ENCODE measurements at places on chromosomes 2 and 18.
A peak's percentile ranks its signal among the peaks of the same experiment; 100 is the strongest.

GRCh38 chr18:30081122-30081521 lies 961.4 kb downstream of the DSC3 start:
- DNase-seq, result no peak

- DNase-seq, result no peak
Measured at GRCh38 chr2:211928201-211928600, 610.4 kb downstream of the ERBB4 start.

GRCh38 chr18:30302181-30302580 lies 740.4 kb downstream of the DSC3 start:
- no peak for DNase-seq

- no peak for DNase-seq
Measured at GRCh38 chr2:148936857-148937450, 61.9 kb downstream of the KIF5C start.

DNA sequence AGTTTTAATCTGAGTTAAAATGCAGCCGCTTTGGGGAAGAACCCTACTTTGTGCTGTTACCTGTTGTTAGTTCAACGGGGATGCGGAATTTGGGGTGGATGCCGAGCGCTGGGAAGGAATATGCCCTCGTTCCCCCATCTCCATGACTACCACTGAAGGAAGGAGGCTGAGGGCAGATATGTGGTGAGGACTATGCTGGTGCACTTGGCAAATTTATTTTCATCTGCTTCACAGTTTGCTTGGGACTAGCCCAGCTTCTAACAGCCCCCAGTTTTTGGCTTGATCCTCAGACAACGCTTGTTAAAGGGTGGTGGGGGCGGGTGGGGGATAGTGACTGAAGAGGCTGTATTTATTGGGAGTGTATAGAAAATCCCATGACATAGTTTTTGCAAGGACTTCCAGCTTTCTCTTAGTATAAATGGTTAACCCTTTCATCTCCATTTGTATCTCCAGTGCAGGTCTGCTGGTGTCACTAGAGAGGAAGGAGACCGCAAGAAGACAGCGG lies 100.8 kb downstream of the COLEC12 start:
- no peak for DNase-seq

- peak; percentile 70 for DNase-seq
Measured at GRCh38 chr2:164840930-164841718, 499 bp downstream of the COBLL1 start.

DNA sequence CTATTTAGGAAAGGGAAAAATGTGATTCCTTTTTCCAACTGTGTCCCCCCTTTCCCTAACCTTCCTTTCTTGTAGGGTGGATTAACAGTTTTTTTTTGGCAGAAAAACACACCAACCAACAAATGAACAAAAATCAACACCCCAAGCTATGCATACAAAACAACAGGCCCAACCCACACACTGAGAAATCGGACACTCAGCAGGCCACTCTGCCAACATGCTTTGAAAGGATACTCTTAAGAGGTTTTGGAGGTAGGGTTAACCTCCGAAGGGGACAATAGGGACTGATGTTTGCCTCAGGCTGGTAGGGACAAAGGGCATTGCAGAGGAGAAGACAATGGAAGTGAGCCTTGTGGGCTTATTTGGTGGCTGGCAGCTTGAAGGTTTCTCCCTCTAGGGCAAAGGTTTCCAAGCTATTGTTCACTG lies 33.1 kb upstream of the POLE4 start:
- DNase-seq, result no peak

DNA sequence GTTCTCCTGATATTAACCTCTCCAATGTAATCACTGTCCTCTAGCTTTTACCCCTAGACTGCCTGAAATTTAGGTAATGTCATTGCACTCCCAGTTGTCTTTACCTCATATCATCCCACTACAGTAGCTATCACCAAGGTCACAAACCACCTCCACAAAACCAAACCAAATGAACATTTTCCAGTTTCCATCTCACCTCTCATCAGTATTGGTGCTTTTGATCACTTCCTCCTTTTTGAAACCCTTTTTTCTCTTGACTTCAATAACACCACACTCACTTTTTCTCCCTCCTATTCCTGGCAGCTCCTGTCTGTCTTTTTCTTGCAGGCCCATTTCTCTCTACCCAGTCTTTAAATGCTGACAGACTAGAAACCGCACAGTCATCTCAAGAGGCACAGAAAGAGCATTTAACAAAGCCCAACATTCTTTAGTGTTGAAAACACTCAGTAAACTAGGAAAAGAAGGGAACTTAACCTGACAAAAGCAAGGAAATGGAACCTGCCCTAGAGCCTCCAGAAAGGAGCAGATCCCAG lies 95.9 kb upstream of the SIX2 start:
- peak; percentile 7 for DNase-seq

- peak; percentile 80 for DNase-seq
Measured at GRCh38 chr2:28613633-28614501, 118.0 kb downstream of the PLB1 start.

DNA sequence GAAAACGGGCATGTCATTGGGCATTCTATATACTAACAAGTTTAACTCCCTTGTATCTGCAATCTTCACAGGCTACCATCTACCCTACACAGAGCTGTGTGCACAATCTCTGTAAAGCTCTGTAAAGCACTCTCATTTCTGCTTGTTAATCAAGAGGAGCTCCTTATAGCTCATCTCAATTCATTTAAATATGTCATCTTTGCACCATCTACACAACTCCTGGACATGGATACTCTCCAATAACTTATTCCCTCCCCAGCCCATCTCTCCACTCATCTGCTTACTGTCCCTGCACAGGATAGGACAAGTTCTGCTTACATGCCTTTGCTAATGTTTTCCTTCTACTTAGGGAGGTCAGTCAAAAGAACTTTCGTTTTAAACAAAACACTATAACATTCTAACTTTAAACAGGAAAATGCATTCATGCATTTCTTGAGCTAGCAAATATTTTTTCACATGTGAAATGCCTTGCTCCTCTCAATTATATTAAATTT lies 61.4 kb downstream of the DPP4 start:
- no peak for DNase-seq

GRCh38 chr2:211085056-211085680 lies 528.8 kb downstream of the CPS1 start:
- peak; percentile 44 for DNase-seq

GRCh38 chr2:96108151-96108540 lies 8.2 kb downstream of the ADRA2B start:
- DNase-seq, result no peak

- no peak for DNase-seq
Measured at GRCh38 chr18:11108947-11109346, 40.4 kb downstream of the PIEZO2 start.

DNA sequence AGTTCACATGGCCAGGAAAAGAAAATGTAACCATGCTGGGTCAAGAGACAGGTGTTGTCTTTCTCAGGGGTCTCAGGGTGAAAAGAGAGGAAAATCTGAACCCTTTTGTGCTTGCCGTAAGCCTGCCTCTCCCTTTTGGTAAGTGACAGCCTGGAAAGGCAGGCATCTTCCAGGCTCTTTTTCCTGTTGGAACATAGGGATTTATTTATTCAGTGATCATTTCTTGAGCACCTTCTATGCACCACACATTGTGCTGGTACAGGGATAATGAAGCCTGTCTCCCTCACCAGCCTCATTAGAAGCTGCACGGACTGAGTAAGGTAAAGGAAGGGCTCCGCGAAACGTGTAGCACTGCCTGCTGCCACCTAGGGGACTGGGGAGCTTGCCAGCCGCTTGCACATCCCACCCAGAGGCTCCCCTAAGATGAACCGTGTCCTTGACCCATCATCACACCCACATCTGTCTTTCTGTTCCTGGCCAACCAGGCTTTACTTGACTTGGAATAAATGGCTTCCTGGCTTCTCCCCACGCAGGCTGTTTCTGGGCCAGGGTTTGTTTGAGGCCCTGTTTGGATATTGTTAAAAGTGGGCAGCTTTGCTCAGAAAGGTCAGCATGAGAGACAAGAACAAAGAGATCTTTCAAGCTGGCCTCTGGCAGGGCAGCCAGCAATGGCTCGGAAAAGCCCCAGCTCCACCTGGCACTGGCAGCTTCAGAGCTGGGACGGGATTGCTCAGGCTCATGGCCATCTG lies 73.3 kb upstream of the MCFD2 start:
- no peak for DNase-seq

DNA sequence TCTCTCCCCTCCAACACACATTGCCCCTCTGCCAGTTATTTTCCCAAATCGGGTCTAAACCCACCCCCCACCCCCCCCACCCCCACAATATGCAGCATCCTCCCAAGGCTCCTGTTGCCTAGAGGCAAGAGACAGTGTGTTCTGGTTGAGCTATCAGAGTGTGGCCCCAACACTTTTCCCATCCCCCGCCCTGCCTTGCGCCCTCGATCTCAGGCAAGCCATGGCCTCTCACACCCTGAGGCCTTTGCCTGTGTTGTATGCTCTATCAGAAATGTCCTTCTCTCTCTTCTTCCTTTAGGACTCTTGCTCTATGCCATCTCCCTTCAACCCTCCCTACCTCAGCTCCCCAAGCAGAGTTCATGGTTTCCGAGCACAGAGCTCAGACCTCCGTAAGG lies 9.5 kb upstream of the GRHL1 start:
- DNase-seq, result no peak

DNA sequence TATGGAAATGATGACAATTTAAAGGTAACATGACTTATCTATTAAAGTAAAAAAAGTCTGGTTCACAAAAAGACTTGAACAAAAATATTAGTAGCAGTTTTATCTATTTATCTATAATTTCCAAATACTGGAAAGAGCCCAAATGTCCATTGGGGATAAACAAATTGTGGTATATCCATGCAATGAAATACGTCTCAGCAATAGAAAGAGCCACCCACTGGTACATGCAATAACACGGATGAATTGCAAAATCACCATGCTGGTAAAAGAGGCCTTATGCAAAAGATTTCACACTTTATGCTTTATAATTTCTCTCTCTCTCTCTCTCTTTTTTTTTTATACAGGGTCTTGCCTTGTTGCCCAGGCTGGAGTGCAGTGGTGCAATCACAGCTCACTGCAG lies 91.4 kb upstream of the ASAP2 start:
- no peak for DNase-seq

GRCh38 chr2:170394641-170395387 lies 216.9 kb downstream of the MYO3B start:
- no peak for DNase-seq

GRCh38 chr2:84741182-84741822 lies 139.6 kb downstream of the TRABD2A start:
- DNase-seq, result peak; percentile 66

DNA sequence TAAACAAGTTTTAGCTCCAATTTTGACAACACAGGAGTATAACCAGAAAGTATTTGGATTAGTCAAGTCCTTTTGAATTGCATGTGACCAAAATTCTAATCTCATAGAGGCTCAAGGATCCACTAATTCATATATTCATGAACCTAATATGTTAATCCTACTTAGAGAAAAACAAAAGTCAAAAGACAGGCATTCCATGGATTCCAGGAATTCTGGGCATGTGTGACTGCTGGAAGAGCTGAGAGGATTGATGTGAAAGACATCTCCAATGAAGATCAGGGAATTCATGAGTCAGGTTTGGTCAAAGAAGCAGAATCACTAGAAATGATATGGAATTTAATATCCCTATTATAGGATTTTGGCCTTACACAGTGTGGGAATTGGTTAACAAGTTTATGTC lies 1494.6 kb upstream of the DDX18 start:
- no peak for DNase-seq

DNA sequence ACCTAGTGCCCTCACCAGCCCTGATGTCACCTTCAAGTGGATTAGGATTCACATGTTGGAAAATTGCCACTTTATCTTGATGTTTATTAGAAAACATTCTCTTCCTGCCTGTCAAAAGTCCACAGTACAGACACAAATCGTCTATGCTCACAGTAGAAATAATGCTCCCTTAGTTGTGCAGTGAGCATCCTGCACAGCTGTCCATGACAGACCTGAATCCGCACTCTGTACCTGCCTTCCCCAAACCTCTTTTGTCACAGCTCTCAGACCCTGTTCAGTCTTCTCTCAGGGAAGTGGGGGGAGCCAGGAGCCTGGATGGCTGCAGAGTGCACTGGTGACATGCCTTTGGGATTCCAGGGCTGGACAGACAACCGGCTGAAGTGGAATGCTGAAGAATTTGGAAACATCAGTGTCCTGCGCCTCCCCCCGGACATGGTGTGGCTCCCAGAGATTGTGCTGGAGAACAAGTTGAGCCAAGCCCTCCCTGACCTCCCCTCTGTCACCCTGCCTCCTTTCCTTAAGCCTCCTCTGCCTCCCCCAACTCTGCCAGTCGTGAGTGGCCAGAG lies 2.0 kb downstream of the CHRND start:
- DNase-seq, result no peak

DNA sequence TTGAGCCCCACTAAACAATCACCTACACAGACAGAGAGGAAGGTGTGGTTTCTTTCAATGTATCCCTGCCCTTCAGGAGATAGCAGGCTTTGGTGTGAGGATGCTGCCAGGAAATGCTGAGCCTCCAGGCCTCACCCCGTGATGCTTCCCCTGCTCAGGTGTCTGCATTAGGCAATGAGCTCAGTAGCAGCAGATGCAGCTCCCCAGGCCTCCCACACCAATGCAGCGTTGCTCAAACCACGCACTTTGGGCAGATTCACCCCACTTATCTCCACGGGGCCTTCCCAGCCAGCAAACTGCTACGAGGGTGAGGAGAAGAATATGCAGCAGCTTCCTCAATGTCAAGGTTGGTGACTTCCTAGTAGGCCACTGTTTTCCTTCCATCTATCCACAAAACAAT lies 229.3 kb upstream of the PXDN start:
- no peak for DNase-seq

DNA sequence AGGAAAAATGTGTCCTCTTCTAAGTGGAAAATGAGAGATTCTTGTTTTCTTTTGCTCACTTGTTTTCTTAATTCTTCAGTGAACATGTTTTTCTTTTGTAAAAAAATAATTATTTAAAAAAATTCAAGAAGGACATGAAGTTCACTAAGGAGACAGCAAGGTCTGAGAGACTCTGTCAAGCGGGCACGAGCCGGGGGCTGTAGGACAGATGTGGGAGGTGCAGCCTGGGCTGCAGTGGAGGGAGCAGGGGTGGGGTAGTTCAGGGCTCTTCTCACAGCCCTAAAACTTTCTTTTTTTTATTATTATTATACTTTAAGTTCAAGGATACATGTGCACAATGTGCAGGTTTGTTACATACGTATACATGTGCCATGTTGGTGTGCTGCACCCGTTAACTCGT lies 4.3 kb upstream of the HDAC4 start:
- no peak for DNase-seq

GRCh38 chr2:235600926-235601325 lies 107.1 kb downstream of the AGAP1 start:
- no peak for DNase-seq

- DNase-seq, result no peak
Measured at GRCh38 chr18:58886431-58886830, 21.8 kb downstream of the ZNF532 start.

DNA sequence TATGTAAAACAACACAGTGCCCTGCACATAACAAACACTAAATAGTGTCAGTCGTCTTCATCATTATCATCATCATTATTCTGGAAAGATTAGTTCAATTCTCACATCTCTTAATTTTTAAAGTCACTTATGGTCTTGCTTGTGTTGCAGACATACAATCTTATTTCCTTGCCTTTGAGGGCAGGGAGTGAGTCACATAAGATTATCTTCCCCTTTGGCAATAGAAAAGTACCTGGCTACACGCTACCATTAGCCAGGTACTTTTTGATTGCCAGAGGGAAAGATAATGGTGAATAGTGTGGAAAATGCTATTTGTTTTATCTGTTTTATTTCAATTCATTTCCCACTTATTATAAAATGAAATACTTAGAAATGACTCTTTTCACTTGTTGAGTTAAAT lies 76.6 kb upstream of the RMDN2 start:
- no peak for DNase-seq

- no peak for DNase-seq
Measured at GRCh38 chr2:228268756-228269155, 87.3 kb upstream of the SPHKAP start.

GRCh38 chr18:9705183-9705829 lies 2.8 kb upstream of the RAB31 start:
- no peak for DNase-seq
